Smooth muscle cell of the umbilical artery (primary cell): ENCODE measurements at places on chromosomes 5 and 9. TPM values are rescaled to one million over a fixed set of nuclear protein-coding genes. Genes with fewer than 3 reads are reported as not detected.

The ZDHHC11B gene
- total RNA-seq, result not detected in 2 replicates

The FRMD3 gene
- 0.32 and 0.89 TPM in 2 replicates for total RNA-seq

The PFN3 gene
- total RNA-seq, result not detected in 2 replicates

The ATP10B gene
- not detected in 2 replicates for total RNA-seq

The SPATA31E1 gene
- total RNA-seq, result not detected in 2 replicates

The FGF1 gene
- total RNA-seq, result 3.3 and 12.5 TPM in 2 replicates

The TRIM7 gene
- 0.30 and 0.69 TPM in 2 replicates for total RNA-seq

The NEUROG1 gene
- total RNA-seq, result not detected in 2 replicates

The GRIA1 gene
- 0.59 and 0.60 TPM in 2 replicates for total RNA-seq

The C9orf153 gene
- 0.30 and 1.1 TPM in 2 replicates for total RNA-seq

The PHF24 gene
- 0.05 and 0.30 TPM in 2 replicates for total RNA-seq

The HRH2 gene
- total RNA-seq, result not detected in 2 replicates

The PDE6A gene
- not detected in 2 replicates for total RNA-seq
